IMR-90 (cell line): ENCODE measurements at places on chromosomes 6 and 20.

DNA sequence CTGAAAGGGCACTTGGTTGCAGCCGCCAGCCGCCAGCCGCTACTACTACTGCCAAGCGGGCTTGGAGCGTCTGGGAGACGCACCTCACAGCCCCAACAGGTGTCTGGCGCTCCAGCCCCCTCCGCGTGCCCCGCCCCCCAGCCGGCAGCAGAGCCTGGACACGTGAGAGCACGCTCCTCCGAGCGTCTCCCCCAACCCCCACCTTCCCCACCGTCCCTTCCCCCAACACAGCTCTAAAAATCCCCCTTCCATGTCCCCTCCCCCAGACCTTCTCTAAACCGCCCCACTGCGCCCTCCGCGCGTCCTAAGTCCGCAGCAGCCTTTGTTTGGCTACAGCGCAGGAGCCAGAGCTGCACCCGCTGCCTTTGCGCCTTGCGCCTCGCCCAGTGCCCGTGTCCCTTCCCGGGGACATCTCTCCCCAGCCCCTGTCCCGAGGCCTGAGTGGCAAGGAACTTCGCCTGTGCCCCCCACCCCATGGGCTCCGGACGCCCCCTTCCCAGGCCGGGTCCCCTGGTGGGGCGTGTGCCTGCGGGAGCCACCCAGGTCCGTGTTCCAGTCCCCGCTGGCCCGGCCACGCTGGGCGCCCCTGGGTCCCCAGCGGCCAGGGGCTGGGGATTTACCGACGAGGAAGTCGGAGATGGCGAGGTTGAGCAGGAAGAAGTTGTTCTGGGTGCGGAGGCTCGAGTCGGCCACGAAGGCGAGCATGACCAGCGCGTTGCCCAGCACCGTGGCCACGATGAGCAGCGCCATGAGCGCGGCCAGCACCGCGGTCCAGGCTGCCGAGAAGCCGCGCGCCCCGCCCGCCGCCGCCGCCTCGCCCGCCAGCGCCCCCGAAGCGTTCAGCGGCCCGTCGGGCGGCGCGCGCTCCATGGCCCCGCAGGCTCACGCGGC, 732 bp downstream of the HRH3 start:
- DNase-seq: no peak

GRCh38 chr20:56501116-56501515, 23.4 kb upstream of the FAM209A start:
- DNase-seq: no peak

- DNase-seq: no peak
Observed at GRCh38 chr6:122026582-122027369, 372.7 kb upstream of the HSF2 start.

- DNase-seq: peak; percentile 23
Observed at GRCh38 chr20:35618263-35619131, 2.9 kb downstream of the SPAG4 start.

- peak; percentile 94 for DNase-seq
Observed at GRCh38 chr6:56335726-56336125, 88.3 kb upstream of the COL21A1 start.

DNA sequence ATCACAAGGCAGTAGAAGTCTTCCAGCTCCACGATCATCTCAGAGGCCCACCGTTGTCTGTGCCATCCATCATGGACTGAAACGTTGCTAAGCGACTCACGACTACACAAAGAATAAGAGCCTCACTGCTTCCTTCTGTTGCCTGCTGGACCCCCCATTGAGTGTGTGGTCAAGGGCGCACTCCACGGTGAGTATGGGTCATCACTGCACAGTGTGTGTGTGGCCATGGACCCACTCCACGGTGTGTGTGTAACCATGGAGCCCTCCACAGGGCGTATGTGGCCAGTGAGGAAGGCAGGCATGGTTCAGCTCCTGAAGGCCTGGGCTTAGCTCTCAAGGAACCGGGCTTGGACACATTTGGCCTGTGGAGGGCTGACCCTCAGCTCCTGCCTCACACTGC, 123.4 kb upstream of the AFDN start:
- no peak for DNase-seq
